ENCODE measurements at places on chromosomes 5 and 9.

GRCh38 chr9:77133011-77133410 is 44.3 kb upstream of the VPS13A start:
- DNase-seq, result no peak

GRCh38 chr5:34415559-34416198 is 240.4 kb upstream of the RAI14 start:
- DNase-seq, result no peak

- no peak for DNase-seq
Observed at GRCh38 chr9:69466151-69466550, 141.1 kb downstream of the ENTREP1 start.

DNA sequence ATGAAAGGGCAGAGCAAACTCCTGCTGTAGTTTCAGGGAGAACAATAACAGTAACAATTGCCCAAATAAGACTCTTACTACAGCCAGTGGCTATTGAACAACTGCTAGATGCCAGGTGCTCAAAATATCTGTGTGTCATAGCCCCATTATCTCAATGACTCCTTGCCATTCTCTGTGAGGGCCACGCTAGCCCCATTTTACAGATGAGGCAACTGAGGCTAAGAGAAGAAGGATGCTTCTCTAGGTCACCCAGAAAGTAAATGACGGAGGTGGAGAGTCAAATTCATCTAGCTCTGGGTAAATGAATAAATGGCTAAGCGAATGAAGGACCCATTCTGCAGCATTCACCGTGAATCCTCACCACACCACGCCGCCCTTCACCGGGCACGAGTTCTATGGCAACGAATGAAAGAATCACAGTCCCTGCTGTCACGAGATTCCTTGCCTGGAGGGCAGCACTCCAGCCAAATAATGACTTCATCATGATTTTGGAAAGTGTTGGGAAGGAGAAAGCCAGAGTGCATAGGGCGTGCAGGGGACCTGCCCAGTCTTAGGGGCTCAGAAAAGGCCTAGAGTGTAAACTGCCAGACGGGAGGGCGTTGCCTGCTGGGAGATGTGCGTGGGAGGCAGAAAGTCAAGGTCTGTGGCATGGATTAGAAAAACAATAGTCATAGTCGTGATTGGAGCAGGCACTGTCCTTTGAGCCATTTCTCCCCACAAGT is 147.2 kb downstream of the C9orf50 start:
- DNase-seq, result no peak

DNA sequence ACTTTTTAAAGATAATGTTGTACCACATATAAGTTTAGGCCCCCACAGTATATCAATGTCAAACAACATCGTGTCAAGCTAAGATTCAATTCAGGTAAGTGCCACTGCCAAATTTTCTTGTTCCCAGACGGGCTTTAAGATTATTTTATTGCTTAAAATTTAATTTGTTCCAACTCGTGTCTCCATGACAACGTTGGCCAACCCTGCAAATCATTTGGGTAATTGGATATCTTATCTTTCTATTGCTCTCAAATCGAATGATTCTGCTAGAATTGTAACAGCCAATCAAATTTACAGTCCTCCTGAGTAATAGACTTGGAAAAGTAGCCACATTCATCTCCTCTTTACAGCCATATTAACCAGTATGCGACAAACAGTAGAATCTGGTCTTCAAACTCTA is 19.5 kb downstream of the TLE1 start:
- DNase-seq, result no peak

GRCh38 chr5:73719632-73720031 is 93.6 kb downstream of the ARHGEF28 start:
- DNase-seq, result no peak

DNA sequence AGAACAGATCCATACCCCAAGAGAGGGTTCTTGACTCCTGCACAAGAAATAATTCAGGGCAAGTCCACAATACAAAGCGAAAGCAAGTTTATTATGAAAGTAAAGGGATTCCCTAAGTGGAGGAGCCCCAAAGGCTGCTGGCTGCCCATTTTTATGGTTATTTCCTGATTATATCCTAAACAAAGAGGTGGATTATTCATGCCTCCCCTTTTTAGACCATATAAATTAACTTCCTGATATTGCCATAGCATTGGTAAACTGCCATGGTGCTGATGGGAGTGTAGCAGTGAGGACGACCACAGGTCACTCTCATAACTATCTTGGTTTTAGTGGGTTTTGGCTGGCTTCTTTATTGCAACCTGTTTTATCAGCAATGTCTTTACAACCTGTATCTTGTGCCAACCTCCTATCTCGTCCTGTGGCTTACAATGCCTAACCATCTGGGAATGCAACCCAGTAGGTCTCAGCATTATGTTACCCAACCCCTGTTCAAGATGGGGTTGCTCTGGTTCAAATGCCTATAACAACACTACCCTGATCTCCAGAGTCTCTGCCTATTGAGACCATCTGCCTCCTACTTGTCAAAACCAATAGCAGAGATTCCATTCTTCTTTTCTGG is 154.4 kb upstream of the GRAMD2B start:
- DNase-seq, result no peak

- no peak for DNase-seq
Observed at GRCh38 chr5:94771742-94772141, 153.3 kb downstream of the SLF1 start.

DNA sequence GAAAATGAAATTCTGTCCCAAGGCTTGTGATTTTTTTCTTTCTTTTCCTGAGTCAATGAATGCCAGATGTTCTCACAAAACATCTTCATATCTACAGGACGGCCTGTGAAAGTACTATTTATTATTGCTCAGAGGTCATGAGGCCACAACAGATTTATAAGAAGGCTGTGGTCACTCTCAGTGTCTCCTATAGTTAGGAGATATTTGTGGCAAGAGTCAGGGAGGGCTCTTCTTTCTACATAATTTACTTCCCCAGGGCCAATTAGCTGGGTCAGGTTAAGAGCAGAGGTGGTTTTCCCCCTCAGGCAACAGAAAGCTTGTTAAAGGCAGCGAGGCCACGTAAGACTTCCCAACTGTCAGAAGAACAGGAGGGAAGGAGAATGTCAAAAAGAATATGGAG is 248.7 kb downstream of the SLIT3 start:
- DNase-seq, result no peak

- no peak for DNase-seq
Observed at GRCh38 chr9:2481216-2481615, 140.4 kb upstream of the VLDLR start.

DNA sequence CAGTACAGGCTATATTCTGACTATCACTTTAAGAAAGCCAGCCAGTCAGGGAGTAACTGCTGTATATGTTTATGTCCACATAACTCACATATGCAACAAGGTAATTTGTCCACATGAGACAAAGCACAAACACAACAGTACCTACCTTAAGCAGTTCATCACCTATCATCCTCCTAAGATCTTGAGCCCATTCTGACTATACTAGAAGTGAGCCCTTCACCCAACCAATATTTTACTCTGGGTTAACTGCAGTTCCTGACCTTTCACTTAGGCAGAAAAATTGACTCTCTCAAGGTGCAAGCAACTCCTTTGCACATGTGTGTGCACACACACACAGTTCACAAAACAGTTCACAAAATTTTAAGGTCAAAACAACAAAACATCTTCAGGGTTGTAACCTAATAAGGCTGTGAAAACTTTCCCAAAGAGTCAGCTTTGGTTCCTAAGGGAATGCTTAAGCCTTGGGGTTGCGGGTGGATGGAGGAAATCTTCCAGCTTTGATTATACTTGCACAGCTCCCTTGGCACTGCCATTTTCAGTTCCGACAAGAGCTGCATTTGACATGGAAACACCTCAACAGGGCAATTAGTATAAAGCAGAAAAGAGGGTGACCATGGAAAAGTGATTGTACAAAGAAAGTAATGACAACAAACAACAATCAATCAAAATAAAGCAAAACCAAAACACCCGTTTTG is 215.3 kb downstream of the NFIB start:
- no peak for DNase-seq

DNA sequence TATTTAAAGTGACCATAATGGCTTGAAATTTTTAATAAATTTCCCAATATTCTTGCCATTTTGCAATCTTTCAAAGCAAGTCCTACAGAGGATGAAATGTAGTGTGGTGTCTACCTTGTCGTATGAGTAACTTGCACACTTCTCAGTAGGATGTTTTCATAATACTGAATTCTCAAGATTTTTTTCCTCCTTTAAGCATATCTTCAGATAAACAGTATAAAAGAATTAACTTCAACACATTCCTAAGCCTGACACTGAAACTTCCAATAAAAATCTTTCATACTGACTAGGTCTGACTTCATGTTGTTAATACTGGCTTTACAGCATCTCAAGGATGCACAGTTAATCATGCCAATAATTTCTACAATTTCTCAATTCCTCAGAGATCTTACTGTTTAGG is 62.0 kb downstream of the DROSHA start:
- DNase-seq, result no peak

GRCh38 chr9:35937227-35937626 is 20.7 kb downstream of the OR2S2 start:
- no peak for DNase-seq

DNA sequence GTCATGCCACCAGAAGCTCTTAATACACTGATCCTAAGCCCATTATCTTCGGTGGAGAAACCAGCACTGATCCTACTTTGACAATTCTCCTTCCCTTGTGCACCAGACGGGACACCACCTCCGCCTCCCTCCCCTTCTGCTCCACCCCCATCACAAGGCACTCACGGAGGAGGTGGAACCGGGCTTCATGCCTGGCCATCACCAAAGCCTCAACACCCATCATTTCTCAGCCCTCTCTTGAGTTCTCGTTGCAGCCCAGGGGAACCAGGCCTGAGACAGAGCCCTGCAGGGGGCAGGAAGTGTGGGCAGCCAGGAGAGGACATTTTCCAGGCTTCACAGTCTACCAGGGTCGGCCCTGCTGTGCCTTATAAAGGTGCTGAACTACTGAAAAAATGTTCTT is 160.5 kb downstream of the GOLPH3 start:
- DNase-seq, result no peak

- DNase-seq, result no peak
Observed at GRCh38 chr9:19385786-19386501, 5.9 kb upstream of the RPS6 start.

- DNase-seq, result no peak
Observed at GRCh38 chr5:179194941-179195381, 134.8 kb downstream of the ZNF354C start.

DNA sequence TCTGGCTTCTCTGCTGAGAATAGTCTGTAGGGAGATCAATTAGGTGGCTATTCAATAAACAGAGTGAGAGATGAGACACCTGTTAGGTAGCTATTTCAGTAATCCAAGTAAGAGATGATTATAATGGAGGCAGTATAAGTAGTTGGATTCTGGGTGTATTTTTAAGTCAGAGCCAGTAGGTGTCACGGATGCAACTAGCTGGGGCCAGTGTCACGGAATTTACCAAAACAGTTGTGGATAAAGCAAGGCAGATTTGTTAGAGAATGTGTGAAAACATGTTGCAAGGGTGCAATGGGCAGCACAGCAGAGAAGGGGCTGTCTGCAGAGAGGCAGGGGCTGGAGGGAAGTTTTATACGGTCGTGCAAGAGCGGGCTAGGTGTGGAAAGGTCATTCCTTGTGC is 114.9 kb downstream of the RASGRF2 start:
- no peak for DNase-seq

- no peak for DNase-seq
Observed at GRCh38 chr5:139654871-139655491, 6.8 kb downstream of the CXXC5 start.

DNA sequence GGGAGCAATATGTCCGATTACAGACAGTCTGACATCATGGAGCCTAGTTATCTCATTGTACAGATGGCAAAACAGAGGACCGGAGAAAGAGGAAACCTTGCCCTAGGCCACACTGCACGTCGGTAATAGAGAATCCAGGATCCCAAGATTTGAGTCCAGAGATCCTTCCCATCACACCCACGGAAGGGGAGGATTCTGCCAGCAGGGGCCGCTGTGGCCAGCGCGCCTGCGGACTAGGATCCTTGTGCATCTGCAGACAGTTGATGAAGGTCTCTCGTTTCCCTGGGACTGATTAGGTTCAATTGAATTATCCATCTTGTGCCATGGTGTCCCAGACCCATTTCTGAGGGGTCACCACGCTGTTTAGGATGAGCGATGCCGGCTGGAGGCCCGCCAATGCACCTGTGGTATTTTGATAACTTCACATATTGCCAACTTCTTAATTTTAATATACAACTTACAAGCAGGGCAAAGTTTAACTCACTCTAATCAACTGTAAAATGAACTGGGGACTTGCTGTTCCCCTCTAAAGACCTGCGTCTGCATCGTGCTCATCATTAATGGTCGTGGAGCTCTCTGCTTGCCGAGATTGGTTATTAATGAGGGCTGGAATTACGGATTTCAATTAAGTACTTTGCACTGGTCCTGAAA is 592.7 kb upstream of the BRINP1 start:
- no peak for DNase-seq

GRCh38 chr9:89505048-89505447 is 7.1 kb upstream of the SEMA4D start:
- no peak for DNase-seq

GRCh38 chr9:137497921-137498719 is 39.0 kb upstream of the NSMF start:
- no peak for DNase-seq

GRCh38 chr5:175753536-175754402 is 95.9 kb downstream of the HRH2 start:
- DNase-seq, result no peak

DNA sequence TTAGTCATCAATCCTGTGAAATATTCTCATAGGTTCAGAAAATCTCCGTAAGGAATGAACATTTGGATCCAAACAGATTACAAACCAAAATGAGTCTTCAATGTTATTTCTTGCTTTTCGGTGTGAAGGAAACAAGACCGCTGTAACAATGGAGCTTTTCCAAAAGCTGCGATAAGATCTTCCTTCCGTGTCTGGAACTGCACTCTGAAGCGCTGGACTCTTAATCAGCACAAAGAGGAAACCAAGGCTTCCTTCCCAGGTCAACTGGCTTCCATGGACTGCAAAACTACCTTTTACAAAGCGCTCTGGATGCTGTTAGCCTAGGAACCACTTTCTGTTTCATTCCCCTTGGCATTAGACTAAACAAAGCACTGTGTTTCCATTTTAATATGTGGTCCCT is 137.9 kb upstream of the BASP1 start:
- no peak for DNase-seq

Measured in breast epithelium (tissue), 4 donors.